ENCODE measurements at places on chromosomes 16 and 17.

DNA sequence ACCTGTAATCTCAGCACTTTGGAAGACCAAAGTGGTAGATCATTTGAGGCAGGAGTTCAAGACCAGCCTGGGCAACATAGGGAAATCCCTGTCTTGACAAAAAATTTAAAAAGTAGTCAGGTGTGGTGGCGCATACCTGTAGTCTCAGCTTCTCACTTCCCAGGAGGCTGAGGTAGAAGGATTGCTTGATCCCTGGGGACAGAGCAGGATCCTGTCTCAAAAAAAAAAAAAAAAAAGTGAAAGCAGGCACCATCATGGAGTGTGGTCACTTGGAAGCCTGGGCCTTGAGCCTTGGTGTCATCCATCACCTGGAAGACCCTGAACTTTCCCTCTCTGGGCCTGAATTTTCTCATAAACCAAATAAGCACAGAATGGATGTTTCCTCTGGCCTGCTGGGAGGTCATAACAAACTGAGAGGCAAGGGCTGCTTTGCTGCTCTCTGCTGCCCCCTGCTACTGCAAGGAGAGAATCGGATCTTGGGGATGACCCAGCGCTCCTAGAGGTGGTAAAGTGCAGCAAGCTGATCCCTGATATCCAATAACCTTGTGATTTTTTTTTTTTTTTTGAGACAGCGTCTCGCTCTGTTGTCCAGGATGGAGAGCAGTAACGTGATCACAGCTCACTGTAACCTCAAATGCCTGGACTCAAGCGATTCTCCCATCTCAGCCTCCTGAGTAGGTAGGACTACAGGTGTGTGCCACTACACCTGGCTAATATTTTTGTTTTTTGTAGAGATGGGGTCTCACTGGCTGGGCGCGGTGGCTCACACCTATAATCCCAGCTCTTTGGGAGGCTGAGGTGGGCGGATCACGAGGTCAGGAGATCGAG lies 75.9 kb upstream of the RNU2-1 start:
- H3K4me3 ChIP-seq, result no peak overlapping the region
- H3K27ac ChIP-seq, result no peak overlapping the region
- no peak for DNase-seq
- no peaks in the 10 kb centered on the region for H3K36me3 ChIP-seq
- no peaks in the 10 kb centered on the region for H3K4me1 ChIP-seq

- H3K36me3 ChIP-seq, result no peaks in the 10 kb centered on the region
- no peak overlapping the region for H3K27ac ChIP-seq
- no peak for DNase-seq
- H3K4me3 ChIP-seq, result no peak overlapping the region
- H3K27me3 ChIP-seq, result peaks cover 13% of the 10 kb centered on the region
- H3K4me1 ChIP-seq, result peaks cover 17% of the 10 kb centered on the region
These were observed 577 bp upstream of the HS3ST2 start for GRCh38 chr16:22813223-22813947.

- H3K4me1 ChIP-seq, result peaks cover 31% of the 10 kb centered on the region
- DNase-seq, result peak; percentile 21
- H3K27ac ChIP-seq, result no peak overlapping the region
- no peaks in the 10 kb centered on the region for H3K27me3 ChIP-seq
- H3K4me3 ChIP-seq, result no peak overlapping the region
- H3K36me3 ChIP-seq, result peaks cover 55% of the 10 kb centered on the region
These were observed 20.7 kb downstream of the TXNDC11 start for GRCh38 chr16:11721781-11722467.

GRCh38 chr17:57597531-57598453 lies 147.3 kb downstream of the CCDC182 start:
- no peak overlapping the region for H3K4me3 ChIP-seq
- peaks cover 8% of the 10 kb centered on the region for H3K4me1 ChIP-seq
- H3K27me3 ChIP-seq, result no peaks in the 10 kb centered on the region
- peak; percentile 52 for DNase-seq

DNA sequence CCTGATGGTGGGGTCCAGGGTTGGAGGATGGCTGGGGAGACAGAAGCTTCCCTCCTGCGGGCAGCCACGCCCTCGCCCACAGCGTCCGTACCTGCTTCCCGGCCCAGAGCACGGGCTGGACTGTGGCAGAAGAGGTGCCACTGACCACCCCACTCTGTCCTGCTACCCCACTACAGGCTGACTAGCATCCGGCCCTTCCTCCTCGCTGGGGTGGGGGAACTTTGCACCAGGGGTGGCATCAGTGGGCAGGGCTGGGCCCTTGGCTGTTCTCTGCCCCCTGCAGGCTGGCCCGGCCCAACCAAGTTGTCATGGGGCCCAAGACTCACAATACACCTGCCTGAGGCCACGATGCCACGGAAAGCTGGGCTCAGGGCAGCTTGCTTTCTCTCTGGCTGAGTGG lies 73.0 kb downstream of the KLHDC4 start:
- H3K36me3 ChIP-seq, result peaks cover 60% of the 10 kb centered on the region
- peak overlapping the region; percentile 54 for H3K27ac ChIP-seq
- peak; percentile 24 for DNase-seq
- H3K4me3 ChIP-seq, result no peak overlapping the region

- no peak for DNase-seq
- no peak overlapping the region for H3K4me3 ChIP-seq
- peaks cover 48% of the 10 kb centered on the region for H3K27me3 ChIP-seq
These were observed 14.2 kb upstream of the CCNF start for GRCh38 chr16:2415085-2415484.

- H3K27me3 ChIP-seq, result no peaks in the 10 kb centered on the region
- H3K27ac ChIP-seq, result peak overlapping the region; percentile 87
- peak; percentile 54 for DNase-seq
- peaks cover 78% of the 10 kb centered on the region for H3K36me3 ChIP-seq
- peaks cover 41% of the 10 kb centered on the region for H3K4me1 ChIP-seq
- H3K4me3 ChIP-seq, result peak overlapping the region; percentile 83
These were observed 592 bp downstream of the ALDOA start for GRCh38 chr16:30065943-30066760.
